Neural progenitor cell (in vitro differentiated cells): ENCODE measurements at places on chromosomes 11 and 22.
A peak's percentile ranks its signal among the peaks of the same experiment; 100 is the strongest.

- no peak overlapping the region for H3K27ac ChIP-seq
- H3K4me3 ChIP-seq: no peak overlapping the region
- no peaks in the 10 kb centered on the region for H3K27me3 ChIP-seq
- DNase-seq: no peak
- no peaks in the 10 kb centered on the region for H3K36me3 ChIP-seq
Measured at GRCh38 chr11:13040969-13041561, 31.9 kb downstream of the RASSF10 start.

- peak; percentile 0 for DNase-seq
- H3K27ac ChIP-seq: no peak overlapping the region
- no peaks in the 10 kb centered on the region for H3K27me3 ChIP-seq
- H3K4me3 ChIP-seq: no peak overlapping the region
- H3K36me3 ChIP-seq: no peaks in the 10 kb centered on the region
Measured at GRCh38 chr11:65864706-65865471, 4.7 kb downstream of the MUS81 start.

- peaks cover 15% of the 10 kb centered on the region for H3K27me3 ChIP-seq
- no peak overlapping the region for H3K4me3 ChIP-seq
- no peak overlapping the region for H3K27ac ChIP-seq
- H3K4me1 ChIP-seq: peaks cover 20% of the 10 kb centered on the region
- no peaks in the 10 kb centered on the region for H3K36me3 ChIP-seq
Measured at GRCh38 chr11:2164861-2165555, 4.0 kb upstream of the INS start.

DNA sequence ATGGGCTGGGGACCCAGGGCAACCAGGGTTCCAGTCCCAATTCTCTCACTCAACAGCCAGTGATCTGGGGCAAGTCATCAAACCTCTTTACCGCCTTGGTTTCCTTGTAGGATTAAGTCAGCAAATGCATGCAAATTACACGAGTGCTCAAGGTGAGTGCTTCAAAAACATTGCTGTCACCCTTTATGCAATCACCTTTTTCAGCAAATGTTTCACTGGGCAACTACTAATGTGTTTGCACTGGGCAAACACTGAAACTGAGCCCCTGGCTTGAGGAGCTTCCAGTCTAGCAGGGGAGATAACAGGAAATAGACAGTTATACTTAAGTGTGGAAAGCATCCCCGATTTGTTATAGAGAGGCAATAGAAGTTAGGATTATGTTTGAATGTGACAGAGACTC, 37.7 kb upstream of the DMC1 start:
- H3K4me1 ChIP-seq: no peaks in the 10 kb centered on the region
- no peaks in the 10 kb centered on the region for H3K27me3 ChIP-seq
- H3K27ac ChIP-seq: no peak overlapping the region
- no peak for DNase-seq
- no peaks in the 10 kb centered on the region for H3K36me3 ChIP-seq
- no peak overlapping the region for H3K4me3 ChIP-seq

- H3K36me3 ChIP-seq: no peaks in the 10 kb centered on the region
- H3K4me1 ChIP-seq: peaks cover 44% of the 10 kb centered on the region
- DNase-seq: peak; percentile 91
- H3K4me3 ChIP-seq: peak overlapping the region; percentile 77
- H3K27me3 ChIP-seq: no peaks in the 10 kb centered on the region
- peak overlapping the region; percentile 94 for H3K27ac ChIP-seq
Measured at GRCh38 chr11:75563978-75564552, 2.0 kb downstream of the SERPINH1 start.

GRCh38 chr11:99424313-99425084, 403.8 kb downstream of the CNTN5 start:
- H3K27me3 ChIP-seq: no peaks in the 10 kb centered on the region
- H3K36me3 ChIP-seq: no peaks in the 10 kb centered on the region
- DNase-seq: no peak
- peaks cover 34% of the 10 kb centered on the region for H3K4me1 ChIP-seq

DNA sequence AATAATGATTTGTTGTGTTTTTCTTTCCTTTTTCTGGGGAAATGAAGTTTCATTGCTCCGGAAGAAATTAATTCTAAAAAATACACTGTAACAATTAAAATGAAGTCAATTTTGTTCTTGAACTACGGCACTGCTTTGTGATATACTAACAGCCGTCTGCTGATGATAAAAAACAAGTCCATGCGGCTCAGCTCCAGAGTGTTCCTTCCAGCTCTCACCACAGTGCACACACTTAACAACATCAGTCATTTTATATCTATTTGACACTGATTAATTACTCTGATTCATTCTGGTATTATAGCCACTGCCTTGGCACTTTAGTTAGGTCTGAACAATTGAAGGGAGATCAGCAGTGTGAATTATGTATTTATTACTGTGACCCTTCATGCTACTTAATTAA, 97.4 kb upstream of the SLC6A5 start:
- H3K27me3 ChIP-seq: no peaks in the 10 kb centered on the region
- DNase-seq: no peak
- H3K27ac ChIP-seq: no peak overlapping the region
- no peaks in the 10 kb centered on the region for H3K36me3 ChIP-seq
- peaks cover 4% of the 10 kb centered on the region for H3K4me1 ChIP-seq

DNA sequence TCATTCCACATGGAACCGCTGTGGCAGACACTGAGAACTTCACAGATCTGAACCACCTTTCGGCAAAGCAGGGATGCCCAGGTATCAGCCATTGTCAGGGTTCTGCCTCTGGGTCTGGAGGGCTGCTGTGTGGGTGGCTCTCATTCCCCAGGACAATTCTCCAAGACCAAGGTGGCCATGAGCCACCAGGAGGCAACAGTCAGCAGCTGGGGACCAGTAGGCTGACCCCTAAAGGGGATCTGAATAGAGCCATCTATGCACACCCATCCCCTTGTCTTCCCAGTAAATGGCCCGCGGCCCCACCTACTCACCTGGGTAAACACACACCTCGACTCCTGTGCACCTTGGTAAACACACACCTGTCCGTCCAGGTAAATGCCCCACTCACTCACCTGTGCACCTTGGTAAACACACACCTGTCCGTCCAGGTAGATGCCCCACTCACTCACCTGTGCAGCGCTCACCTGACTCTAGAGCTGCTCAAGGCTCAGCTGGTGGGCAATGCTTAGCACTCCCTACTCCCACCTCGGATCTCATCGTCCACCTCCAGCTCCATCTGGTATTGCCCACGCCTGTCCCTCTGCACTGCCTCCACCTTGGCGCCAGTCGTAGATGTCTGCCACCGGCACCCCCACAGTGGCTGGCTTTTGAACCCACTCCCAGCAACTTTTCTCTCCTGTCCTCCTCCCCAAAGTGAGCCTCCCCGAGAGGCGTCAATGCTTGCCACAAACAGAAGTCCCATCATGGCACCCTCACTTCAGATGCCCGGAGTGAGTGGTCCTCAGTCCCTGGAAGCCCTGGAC, 10.2 kb downstream of the SLC25A1 start:
- DNase-seq: peak; percentile 2
- no peaks in the 10 kb centered on the region for H3K36me3 ChIP-seq
- no peak overlapping the region for H3K27ac ChIP-seq
- H3K27me3 ChIP-seq: peaks cover 81% of the 10 kb centered on the region
